ENCODE measurements at places on chromosomes 3 and 15.

DNA sequence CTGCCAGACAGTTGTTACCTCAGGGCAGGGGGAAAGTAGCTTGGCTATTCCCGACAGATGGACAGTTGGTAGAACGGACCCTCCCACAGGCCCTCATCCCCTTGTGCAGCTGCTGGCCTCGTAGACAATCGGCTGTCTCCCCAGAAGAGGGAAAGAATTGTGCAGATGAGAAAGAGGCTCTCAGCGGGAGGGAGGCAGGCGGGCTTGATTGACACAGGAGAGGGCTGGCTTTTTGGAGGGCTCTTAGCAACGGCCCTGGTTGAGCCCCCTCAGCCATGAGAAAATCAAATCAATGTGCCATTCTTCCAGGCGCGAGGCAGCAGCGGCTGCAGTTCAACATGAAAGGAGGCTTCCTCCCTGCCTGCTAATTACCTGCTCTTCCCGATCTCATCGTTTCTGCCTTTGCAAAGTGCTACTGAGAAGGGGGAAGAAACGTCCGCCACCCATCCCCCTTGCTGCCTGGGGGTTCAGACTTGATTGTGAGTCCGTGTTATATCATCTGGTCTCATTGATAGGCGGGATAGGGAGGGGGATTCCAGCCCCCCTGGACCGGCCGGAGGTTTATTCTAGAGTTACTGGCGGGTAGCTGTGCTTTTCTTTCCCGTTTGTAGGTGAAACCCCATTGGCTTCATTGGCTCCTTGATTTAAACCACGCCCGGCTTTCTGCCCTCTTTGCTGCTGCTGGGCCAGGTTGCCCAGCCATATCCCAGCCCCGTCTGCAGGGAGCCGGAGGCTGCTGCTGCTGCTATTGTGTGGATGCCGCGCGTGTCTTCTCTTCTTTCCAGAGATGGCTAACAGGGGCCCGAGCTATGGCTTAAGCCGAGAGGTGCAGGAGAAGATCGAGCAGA lies at the start of gene TAGLN3:
Gene TAGLN3 (plus strand): TSS at position 287 of the 848 bp plus-strand sequence. CDS start 501 bp downstream, at position 788.
- DNase-seq: no peak

- DNase-seq: no peak
These were observed 32.1 kb upstream of the RPS17 start for GRCh38 chr15:82572311-82572710.

GRCh38 chr3:39383045-39383880 lies at the start of gene SLC25A38:
Gene SLC25A38 (plus strand): TSS chr3:39383370. CDS start chr3:39383725, 355 bp downstream.
- peak; percentile 87 for DNase-seq

DNA sequence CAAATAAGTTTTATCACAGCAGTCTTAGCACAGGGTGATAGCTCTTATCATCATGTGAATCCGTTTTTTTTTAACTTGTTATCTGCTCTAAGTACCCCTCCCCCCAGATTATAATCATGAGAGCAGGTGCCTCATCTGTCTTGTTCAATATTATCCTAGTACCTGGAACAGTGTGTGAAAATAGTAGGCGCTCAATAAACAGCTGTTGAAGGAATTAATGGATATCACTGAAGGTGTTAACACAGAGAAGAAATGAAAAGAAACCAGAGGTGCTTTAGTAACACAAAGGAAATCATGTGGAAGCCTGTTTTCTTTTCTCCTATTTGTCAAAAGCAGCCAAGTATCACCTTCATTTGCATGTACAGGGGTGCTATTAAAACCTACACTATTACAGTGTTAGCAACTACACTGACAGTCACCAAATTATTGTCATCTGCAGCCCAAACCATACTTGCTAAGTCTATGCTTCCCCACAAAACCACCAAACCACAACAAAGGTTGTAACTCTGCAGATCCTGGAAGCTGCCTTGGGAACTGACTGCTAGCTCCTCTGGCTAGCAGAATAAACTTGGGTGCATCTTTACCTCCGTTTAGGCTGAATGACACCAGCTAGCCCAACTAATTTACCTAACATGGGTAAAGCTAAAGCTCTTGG lies 2.9 kb downstream of the XPC start:
- peak; percentile 80 for DNase-seq

- no peak for DNase-seq
These were observed 79.0 kb downstream of the LINGO1 start for GRCh38 chr15:77553695-77554094.

DNA sequence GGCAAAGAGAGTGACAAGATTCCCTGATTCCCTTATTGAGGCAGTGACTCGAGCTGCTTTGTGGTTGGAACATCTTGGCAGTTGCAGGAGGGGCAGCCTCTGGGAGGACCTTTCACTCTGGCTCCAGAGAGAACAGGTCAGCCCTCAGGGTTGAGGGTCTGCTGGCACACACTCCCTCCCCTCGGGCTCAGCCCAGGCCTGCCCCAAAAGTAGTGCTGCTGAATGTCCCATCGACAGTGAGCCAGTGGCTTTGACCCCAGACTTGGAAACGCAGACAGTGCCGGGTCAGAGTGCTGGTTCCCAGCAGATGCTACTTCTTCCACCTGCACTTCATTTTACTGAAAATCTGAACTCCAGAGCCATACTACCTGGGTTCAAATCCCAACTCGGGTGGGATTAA lies 25.6 kb upstream of the ATP2B2 start:
- DNase-seq: no peak

GRCh38 chr3:195180490-195181112 lies 90.4 kb downstream of the XXYLT1 start:
- no peak for DNase-seq

DNA sequence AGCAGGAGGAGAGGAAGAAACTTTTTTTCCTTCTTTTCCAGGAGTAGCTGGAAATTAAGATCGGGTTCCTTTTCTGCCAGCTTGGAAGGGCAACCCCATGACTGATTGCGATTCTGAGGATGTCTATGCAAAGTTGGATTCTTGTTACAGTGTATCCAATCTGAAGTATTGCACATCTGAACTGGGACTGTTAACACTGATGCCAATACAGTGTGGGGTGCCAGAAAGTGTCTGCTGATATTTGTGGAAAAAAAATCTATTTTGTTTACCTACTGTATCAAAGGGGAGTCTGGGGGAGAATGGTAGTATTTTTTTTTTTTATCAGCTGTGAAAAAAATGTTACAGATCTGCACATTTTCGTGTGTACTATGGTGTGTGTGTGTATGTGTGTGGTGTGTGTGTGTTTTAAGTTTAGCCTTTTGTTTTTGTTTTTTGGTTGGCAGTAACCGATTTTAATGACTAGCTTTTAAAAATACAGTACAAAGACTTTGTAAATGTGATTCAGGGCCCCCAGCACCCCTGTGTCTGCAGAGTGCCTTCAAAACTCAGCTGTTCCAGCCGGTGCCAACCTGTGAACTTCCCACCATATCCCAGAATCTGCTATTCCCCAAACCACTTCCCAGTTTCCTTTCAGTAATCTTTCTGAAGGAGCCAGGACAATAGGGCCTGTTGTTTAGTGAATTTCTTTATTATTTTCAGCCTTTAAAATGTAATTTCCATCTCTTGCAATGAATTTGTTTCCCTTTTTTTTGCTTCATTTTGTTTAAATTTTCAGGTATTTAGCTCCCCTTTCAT lies 1.9 kb downstream of the RAP2B start:
- DNase-seq: peak; percentile 19

GRCh38 chr15:39125904-39126303 lies 455.0 kb upstream of the THBS1 start:
- peak; percentile 61 for DNase-seq

- DNase-seq: peak; percentile 43
These were observed 115.4 kb downstream of the NEK10 start for GRCh38 chr3:27253831-27254230.

DNA sequence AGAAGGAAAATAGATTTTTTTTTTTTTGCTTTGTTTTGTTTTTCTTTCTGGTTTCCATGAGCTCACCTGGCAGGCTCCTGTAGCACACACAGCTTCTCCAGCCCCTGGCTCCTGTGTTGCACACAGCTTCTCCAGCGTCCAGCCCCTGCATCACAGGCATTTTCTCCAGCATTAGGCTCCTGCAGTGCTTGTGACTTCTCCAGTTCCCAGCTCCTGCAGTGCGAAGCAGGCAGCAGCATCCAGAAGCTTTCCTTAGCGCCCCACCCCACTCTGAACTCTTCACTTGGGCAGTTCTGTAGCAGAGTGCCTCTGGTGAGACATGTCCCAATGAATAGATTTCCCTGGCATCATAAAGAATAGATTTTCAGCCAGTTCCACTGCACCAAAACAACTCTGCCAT lies 5.5 kb upstream of the CCDC39 start:
- DNase-seq: no peak

- DNase-seq: peak; percentile 87
These were observed at the start of gene MYD88 for GRCh38 chr3:38138349-38139190. Gene MYD88 (plus strand): TSS chr3:38138661. CDS start chr3:38138701, 40 bp downstream.

GRCh38 chr15:43127752-43128151 lies 5.6 kb upstream of the TMEM62 start:
- no peak for DNase-seq

GRCh38 chr3:171832989-171833388 lies 10.2 kb upstream of the TMEM212 start:
- no peak for DNase-seq

DNA sequence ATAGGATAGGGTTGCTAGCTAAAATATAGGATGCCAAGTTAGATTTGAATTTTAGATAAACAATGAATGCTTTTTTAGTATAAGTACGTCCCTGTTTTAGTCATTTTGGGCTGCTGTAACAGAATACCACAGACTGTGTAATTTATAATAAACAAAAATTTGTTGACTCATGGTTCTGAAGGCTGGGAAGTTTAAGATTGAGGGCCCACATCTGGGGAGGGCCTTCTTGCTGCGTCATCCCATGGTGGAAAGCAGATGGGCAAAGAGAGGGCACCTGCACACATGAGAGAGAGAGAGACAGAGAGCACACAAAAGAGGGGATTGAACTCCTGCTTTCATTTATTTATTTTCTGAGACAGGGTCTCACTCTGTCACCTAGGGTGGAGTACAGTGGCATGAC lies 246.5 kb downstream of the EPHB1 start:
- DNase-seq: no peak

GRCh38 chr3:98588065-98588464 lies 5.3 kb downstream of the CPOX start:
- no peak for DNase-seq

DNA sequence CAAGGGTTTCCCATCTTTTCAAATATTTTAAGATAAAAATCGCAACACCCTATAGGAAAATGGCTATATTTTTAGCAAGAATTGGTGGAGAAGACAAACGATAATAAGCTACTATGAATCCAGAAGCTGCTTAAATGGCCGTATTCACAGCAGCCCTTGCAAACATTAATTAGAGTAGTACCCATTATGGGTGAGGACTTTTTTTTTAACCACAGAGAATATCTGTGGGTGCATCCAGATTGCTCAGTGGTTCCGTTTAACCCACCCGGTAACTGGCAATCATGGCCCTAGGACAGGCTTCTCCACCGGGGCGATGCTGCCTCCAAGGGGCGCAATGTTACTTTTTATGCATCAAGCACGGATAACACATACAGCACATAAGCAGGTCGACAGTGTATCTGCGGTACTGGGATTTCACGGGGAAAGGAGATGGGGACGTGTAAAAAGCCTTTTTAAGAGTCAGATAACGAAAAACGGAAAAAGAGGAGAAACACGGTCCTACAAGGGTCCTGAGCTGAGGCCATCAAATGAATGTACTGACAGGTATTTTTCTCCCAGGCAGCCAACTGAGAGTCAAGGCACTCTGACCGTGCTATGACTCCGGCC lies 968 bp upstream of the TMEM266 start:
- peak; percentile 45 for DNase-seq

DNA sequence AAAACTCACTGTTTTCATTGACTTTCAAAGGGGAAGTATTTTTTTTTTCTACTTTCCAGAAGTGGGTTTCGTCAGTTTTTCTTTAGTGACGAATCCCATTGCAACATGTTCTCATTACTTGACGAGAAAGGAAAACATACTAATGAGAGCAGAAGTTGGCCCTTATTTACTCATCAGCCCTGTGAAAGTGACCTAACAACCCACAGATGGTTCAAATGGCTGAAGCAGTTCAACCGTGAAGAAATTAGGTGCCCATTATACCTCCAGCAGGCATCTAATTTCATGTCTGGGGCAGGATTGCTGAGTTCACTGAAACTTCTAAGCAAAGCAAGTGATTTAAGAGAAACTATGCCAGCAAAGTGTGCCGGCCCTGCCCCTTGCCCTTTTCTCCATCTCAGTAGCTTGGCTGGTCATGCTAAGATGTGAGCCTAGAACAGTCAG lies 9.0 kb downstream of the AQP9 start:
- no peak for DNase-seq
